Prostate gland (tissue), 2 donors: ENCODE measurements at places on chromosomes 12 and 14. TPM values are rescaled to one million over a fixed set of nuclear protein-coding genes. Genes with fewer than 3 reads are reported as not detected.

DNA sequence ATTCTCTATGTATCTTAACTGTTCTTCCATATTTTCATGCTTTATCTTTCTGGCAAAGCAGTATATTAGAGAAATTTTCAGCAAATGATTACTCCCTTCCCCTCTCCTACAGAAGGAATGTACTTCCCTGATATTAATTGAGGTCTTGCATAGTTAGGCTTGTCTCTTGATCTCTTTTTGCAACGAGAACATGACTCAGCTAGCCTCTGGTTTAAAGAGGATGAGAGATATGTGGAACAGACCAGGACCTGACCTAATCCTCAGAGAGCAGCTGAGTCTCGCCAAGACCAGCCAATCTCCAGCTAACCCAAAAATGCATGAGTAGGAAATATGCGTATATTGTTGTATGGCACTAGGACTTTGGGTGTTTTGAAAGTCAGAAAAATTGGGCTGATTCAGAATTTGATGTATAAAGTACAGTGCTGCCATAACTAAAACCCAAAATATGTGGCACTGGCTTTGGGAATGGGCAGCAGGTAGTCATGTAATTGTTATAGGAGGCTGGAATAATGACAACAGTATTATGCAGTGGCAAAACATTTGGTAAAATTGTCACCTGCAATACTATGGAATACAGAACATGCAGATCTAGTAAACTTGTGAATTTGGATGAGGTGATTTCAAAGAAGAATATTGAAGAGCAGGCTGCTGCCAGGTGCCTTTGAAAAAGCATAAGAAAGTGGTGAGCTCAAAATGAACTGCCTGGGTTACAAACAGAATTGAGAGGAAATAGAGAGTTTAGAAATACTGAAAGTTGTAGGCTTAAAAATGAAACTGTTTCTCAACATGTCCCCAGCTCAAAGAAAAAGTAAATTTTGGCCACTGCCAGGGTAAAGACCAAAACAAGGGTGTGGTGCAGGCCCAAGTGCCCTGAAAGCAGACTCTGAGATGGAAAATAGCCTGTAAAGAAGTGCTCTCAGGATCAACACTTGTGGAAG is 9.3 kb upstream of the USP15 start:
- no peaks in the 10 kb centered on the region for H3K36me3 ChIP-seq
- DNase-seq = no peak
- H3K27ac ChIP-seq = no peak overlapping the region
- H3K4me3 ChIP-seq = no peak overlapping the region

DNA sequence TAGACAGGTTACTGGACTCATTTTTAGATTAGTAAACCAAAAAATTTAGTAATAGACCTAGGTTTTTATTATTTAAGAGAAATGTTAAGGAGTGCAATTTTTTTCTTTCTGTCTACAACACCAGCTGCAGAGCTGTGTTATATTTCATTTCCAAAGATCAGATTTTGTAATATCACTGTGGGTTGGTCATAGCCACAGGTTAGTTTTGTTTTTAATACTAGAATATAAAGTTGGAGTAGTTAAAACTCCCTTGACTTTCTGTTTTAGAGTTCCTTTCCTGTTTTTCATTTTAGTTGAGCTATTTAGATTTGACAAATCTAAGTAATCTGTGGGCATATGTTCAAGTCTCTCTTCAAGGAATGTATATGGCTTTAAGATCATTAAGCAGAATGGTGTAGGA is 30.7 kb upstream of the GARIN2 start:
- no peak for DNase-seq
- no peaks in the 10 kb centered on the region for H3K36me3 ChIP-seq
- no peak overlapping the region for H3K4me3 ChIP-seq
- no peaks in the 10 kb centered on the region for H3K27me3 ChIP-seq
- H3K27ac ChIP-seq = no peak overlapping the region

DNA sequence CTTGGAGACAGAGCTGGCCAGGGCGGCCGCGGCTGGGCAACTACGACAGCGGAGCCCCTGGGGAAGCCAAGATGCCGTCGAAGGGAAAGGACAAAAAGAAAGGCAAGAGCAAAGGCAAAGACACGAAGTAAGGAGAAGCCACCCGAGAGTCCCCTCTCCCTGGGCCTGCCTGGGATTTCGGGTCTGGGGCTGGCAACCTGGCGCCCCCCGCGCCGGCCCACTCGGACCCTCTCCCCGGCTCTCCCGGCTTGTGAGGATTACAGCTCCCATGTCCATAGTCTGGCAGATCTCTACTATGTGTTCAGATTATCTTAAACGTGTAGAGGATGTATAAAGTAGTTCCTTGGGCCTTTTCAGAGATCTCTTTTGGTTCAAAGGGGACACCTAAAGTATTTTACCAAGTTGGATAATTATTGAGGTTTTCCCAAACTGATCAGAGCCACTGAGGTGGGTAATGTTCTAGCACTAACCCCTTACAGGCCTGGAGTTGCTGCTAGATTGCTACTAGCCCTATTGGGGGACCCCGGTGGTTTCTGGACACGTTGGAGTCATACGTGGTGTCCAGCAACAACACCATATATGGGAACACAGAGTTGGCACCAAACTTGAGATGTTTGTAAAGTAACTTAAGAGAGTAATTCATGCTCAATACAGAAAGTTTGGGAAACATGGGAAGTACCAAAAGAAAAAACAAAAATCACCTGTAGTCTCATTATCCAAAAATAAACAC is 424 bp downstream of the BBOF1 start:
- no peaks in the 10 kb centered on the region for H3K36me3 ChIP-seq
- no peaks in the 10 kb centered on the region for H3K4me1 ChIP-seq
- peak overlapping the region; percentile 64 for H3K4me3 ChIP-seq
- H3K27me3 ChIP-seq = no peaks in the 10 kb centered on the region
- H3K27ac ChIP-seq = peak overlapping the region; percentile 94

- H3K4me3 ChIP-seq = no peak overlapping the region
- DNase-seq = no peak
- no peaks in the 10 kb centered on the region for H3K36me3 ChIP-seq
- no peak overlapping the region for H3K27ac ChIP-seq
Observed at GRCh38 chr12:66725031-66725430, 46.2 kb upstream of the GRIP1 start.

DNA sequence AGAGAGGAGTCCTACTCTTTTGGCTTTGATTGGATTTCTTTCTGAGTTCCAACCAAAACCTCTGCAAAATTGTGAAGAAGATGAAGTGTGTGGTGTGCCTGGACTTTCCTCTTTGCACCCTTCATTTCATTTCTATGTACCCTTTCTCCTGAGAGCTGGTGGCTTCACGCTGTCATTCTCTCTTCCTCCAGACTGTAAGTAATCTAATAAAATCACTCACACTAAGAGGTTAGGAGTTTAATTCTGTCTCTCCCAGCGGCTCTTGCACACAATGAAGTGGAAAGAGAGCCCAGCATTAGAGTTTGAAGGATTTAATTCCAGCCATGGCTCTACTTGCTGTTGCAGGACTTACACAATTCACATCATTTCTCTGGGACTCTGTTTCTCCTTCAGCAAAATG is 37.8 kb upstream of the CRADD start:
- H3K27me3 ChIP-seq = no peaks in the 10 kb centered on the region
- no peak overlapping the region for H3K4me3 ChIP-seq
- H3K4me1 ChIP-seq = no peaks in the 10 kb centered on the region

The EIF2S3B gene
- 0.36 TPM for total RNA-seq

DNA sequence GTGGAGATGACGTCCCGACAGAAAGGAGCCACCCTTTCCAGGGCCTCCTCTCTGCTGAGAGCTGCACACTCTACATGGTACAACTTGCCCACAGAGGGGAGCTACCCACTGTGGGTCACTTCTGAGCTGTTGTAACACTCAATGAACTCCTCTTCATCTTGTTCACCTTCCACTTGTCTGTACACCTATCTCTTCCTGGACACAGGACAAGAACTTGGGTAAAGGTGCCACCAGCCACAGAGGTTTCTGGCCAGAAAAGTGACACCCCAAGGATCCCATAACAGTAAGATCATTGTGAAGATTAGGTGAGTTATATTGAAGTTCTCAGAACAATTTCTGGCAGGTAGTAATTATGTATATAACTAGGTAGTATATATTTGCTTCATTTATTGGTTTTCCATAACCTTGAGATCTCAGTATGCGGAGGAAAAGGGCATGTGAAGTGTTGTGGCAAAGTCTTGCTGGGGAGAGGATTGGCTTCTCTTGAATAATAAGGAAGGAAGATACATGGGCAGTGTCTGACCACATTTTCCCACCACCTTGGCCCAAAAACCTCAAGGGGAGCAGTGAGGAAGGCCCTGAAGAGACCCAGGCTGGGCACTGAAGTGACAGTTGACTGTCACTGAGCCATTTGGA is 34.2 kb downstream of the KRT76 start:
- DNase-seq = no peak
- no peak overlapping the region for H3K4me3 ChIP-seq
- H3K27ac ChIP-seq = no peak overlapping the region
- no peaks in the 10 kb centered on the region for H3K36me3 ChIP-seq

The CSRP2 gene
- 98.6 TPM for total RNA-seq

The SMCO3 gene
- 2.2 TPM for total RNA-seq

DNA sequence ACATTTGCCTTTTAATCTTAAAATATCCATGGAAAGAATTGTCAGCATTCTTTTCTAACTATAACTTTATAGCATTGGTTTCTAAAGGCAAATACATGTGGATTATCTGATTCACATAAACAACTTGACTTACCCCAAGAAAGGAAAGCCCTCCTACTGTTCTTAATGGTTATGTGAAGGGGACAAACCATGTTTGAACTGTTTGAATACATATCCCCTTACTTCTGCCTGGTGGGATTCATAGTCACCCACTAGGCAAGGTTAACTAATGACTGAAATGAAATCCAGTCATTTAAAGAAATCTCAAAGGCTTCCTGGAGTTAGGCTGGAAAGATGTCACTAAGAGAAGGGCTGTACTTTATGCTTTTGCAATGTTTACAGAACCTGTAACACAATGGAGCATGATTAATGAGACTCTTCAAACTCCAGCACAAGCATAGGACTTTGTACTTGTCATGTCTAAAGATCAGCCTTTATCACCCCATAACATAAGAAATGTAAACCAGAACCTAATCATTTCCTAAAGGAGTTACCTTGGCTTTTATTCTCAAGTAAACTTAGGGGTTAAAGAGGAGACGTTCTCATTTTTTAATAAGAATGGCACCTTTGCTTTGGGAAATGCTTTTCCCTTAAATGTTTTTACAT is 10.2 kb upstream of the FLRT2 start:
- no peak overlapping the region for H3K27ac ChIP-seq
- DNase-seq = no peak
- no peaks in the 10 kb centered on the region for H3K27me3 ChIP-seq
- H3K36me3 ChIP-seq = no peaks in the 10 kb centered on the region
- no peaks in the 10 kb centered on the region for H3K4me1 ChIP-seq

The CIT gene
- total RNA-seq = 2.6 TPM

GRCh38 chr14:28701733-28702132 is 64.9 kb upstream of the FOXG1 start:
- no peak overlapping the region for H3K4me3 ChIP-seq
- H3K27me3 ChIP-seq = no peaks in the 10 kb centered on the region
- DNase-seq = no peak
- H3K36me3 ChIP-seq = no peaks in the 10 kb centered on the region

- H3K36me3 ChIP-seq = no peaks in the 10 kb centered on the region
- H3K27me3 ChIP-seq = no peaks in the 10 kb centered on the region
- DNase-seq = peak; percentile 61
- no peak overlapping the region for H3K4me3 ChIP-seq
- H3K27ac ChIP-seq = peak overlapping the region; percentile 36
Observed at GRCh38 chr14:68232300-68233055, 412.9 kb downstream of the RAD51B start.

GRCh38 chr12:9143929-9144729 is 28.4 kb upstream of the A2M start:
- H3K4me1 ChIP-seq = no peaks in the 10 kb centered on the region
- no peak overlapping the region for H3K27ac ChIP-seq
- H3K27me3 ChIP-seq = no peaks in the 10 kb centered on the region
- no peak overlapping the region for H3K4me3 ChIP-seq
- no peak for DNase-seq
- no peaks in the 10 kb centered on the region for H3K36me3 ChIP-seq

The GALC gene
- total RNA-seq = 29.4 TPM
